KG1 (cell line): ENCODE measurements at places on chromosomes 7 and 10.

DNA sequence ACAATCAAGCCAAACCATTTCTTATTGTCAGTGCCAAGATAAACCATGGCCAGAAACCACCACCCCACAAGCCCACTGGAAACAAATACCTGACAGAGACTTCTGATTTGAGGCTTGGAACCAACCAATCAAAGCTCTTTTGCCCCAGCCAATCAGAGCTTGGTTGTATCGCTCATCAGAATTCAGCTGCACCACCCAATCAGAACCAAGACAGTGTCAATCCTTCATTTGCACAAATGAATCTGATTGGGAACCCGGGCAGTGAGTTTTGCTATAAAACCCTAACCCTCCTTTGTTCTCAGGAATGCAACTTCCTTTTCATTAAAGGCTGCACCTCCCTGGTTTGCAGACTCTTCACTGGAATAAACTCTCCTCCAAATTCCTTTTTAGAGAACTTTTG is 87.4 kb downstream of the ELAPOR2 start:
- no peak for DNase-seq

DNA sequence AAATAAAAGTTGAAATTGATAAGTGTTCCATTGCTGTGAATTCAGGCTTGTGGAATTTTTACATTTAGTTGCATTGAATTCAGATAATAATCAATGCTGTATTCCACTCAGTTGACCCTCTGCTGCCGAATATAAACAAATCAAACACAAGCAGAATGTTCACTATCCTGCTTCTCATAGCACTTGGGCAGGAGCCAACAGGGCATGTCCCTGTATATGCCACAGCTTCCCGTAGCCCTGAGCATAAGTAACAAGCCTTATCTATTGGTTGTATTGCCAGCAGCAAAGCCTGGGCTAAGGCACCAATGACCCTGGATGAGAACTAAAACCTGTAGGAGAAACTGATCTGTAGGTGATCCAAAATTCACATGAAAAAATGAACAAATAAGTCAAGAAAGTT is 145.9 kb downstream of the ARHGAP12 start:
- no peak for DNase-seq

GRCh38 chr7:128347647-128348097 is 4.0 kb upstream of the RBM28 start:
- DNase-seq = no peak

DNA sequence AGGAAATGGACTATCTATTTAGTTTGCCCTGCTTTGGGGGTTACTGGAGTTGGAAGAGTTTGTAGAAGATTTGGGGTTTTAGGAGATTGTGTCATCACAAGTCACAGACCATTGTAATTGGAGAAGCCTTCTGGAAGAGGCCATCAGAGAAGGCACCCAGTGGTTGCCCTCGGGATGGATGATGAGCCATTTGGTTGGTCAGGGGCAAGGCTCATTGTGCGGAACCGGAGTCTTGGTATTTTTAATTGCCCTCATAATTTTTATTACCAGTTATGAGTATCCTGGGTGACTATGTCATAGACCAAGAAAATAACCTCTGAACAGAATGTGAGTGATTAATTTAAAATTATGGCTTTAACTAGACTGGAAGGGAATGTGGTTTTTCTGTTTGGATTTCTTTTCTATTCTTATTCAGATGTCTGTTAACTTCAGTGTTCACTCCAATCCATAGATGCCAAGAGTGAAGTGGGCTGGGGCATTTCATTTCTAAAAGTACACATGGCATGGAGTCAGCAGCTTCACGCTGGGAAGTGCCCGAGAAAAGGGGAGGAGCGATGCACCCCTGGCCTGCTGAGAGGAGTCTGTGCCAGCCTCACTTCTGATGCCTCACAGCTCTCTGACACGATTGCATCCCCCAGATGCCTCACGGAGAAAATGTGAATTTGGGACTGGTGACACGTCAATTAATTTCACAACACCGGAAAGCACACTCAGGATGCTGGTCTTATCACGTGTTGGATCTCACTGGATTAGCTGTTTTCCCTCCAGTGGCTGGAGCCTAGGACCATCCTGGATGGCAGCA is 225.6 kb upstream of the IGFBP3 start:
- DNase-seq = no peak

DNA sequence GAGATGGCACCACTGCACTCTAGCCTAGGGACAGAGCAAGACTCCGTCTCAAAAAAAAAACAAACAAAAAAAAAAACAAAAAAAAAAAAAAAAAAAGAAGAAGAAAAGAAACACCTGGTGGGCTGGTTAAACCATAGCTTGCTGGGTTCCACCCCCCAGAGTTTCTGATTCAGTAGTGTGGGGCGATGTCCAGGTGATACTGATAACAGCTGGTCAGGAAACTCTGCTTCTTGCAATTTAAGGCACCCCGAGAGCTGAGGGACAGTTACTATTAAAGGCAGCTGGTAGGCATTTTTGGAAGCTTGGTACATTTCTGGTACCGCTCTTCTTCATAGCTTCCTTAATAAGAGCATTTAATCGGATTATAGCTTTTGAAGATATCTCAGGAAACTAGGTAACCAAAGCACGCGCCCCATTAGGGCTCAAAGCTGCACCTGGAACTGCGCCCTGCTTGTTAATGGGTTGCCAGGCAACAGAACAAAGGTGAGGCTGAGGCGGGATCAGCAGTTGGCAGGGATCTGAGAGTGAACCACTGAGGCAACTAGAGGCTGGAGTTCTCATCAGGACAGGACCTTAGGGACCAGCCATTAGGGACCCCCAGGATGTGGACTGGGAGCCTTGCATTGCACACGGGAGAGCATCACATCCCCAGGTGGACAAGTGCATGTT is 6.5 kb upstream of the SDK1 start:
- DNase-seq = no peak

DNA sequence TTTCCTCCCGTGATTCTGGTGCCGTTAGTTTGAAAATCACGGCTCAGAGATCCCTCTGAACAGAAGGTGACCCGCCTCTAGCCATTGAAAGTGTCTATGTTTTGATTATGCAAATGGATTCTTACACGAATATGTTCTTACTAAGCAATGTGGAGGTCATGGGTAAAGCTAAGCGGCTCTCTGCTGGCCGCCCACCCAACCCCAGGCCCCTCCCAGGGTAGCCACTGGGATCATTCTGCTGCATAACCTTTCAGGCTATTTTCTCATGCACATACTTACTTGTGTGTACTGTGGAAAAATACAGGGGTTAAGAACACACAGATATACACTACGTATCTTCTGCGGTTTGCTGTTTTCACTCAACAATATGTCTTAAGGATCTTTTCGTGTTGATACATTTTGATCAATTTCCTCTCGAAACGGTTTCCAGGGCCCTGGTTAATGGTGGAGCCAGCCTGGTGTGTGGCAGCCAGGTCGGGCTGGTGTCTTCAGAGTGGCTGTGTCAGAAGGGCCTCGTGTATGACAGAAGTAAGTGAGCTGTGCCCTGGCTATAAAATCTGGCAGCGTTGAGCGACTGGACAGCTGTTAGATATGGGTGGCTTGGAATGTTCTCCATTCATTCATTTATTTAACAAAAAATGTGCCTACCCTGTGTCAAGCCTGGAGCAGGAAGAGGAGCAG is 29.9 kb downstream of the ZNF783 start:
- no peak for DNase-seq

- DNase-seq = no peak
These were observed 37.4 kb upstream of the KDM7A start for GRCh38 chr7:140214075-140214684.

DNA sequence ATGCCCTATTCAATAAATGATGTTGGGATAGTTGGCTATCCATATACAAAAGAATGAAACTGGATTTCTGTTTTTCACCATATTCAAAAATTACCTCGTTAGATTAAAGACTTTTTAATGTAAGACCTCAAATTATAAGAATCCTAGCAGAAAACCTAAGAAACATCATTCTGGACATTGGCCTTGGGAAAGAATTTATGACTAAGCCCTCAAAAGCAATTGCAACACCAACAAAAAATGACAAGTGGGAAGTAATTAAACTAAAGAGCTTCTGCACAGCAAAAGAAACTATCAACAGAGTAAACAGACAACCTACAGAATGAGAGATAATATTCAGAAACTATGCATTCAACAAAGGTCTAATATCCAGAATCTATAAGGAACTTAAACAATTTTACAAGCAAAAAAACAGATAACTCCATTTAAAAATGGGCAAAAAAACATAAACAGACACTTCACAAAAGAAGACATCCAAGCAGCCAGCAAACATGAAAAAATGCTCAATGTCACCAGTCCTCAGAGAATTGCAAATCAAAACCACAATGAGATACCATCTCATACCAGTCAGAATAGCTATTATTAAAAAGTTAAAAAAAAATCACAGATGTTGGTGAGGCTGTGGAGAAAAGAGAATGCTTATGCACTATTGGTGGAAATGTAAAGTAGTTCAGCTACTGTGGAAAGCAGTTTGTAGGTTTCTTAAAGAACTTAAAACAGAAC is 309.8 kb downstream of the AHR start:
- no peak for DNase-seq

GRCh38 chr10:132359305-132360040 is 27.5 kb downstream of the LRRC27 start:
- no peak for DNase-seq

- no peak for DNase-seq
These were observed 77.8 kb upstream of the FAM133B start for GRCh38 chr7:92667816-92668535.

- no peak for DNase-seq
These were observed 423.4 kb downstream of the DNAJB6 start for GRCh38 chr7:157760004-157760730.

DNA sequence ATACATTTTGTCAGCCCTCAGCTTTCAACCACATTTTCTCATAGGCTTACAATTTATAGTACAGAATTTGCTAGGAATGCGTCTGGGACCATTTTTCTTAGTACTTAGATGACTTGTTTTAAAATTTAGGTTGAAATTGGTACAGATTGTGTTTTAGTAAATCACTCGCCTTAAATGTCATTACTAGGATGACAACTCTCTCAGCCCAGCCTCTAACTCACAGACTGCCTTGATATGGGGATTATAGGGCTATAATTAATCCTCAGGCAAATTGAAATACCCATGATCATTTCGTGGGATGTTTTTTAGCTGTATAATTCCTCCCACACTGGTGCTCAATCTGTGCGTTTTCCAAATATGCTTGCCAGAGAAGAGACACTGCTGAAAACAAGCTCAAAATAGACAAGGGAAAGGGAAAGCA is 299.7 kb upstream of the AKR1E2 start:
- DNase-seq = no peak

DNA sequence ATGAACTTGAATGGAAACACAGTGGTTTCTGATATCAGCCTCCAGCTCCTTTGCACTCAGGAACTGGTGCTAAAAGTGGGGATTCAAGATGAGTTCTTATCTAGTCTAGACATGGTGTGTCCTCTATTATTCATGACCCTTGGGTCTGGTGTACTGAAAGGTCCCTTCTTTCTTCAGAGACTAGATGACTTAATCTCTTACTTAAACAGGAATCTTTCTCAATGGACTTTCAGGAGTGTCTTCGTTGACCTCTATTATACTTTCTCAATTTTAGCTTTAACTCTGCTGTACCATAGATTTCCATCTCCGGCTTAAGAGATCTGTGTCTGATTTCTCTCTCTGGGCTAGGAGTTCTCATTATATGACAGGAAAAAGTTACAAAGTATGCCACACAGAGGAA is 83.5 kb upstream of the INHBA start:
- DNase-seq = no peak

GRCh38 chr7:158083526-158084310 is 503.9 kb downstream of the PTPRN2 start:
- DNase-seq = no peak

DNA sequence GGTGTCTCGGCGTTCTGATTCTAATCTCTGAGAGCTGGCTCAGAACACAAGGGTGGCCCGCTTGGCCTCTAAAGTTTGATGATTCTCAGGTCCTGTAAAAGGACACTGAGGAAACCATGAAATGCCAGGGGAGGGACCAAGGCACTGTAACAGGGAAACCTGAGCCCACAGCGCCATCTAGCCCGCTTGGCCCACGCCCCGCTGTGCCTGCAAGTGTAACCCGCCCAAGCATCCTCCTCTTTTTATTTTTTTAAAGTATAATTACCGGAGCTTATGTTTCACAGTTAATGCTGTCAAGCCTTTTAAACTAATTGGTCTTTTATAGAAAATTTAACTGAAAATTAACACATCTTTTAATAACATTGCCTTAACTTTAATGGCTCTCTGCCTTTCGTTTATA is 734.7 kb downstream of the KCNMA1 start:
- DNase-seq = no peak

DNA sequence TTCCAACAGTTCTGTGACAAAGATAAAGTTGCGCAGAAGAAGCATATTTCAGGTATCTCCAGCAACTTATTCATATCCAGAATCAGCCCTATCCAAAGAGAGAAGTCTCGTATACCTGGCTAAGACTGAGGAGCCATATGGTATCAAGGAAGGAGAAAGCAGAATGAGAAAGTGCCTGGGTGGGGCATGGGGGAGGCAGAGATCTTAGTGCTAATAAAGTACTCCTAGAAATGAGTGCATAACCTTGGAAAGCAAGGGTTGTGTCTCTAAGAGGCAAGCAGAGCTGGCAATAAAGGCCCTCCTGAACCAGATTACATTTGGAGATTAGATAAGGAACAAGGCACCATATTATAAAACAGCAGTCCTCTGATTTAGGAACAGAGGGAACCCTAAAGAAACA is 12.7 kb downstream of the TASOR2 start:
- DNase-seq = no peak

DNA sequence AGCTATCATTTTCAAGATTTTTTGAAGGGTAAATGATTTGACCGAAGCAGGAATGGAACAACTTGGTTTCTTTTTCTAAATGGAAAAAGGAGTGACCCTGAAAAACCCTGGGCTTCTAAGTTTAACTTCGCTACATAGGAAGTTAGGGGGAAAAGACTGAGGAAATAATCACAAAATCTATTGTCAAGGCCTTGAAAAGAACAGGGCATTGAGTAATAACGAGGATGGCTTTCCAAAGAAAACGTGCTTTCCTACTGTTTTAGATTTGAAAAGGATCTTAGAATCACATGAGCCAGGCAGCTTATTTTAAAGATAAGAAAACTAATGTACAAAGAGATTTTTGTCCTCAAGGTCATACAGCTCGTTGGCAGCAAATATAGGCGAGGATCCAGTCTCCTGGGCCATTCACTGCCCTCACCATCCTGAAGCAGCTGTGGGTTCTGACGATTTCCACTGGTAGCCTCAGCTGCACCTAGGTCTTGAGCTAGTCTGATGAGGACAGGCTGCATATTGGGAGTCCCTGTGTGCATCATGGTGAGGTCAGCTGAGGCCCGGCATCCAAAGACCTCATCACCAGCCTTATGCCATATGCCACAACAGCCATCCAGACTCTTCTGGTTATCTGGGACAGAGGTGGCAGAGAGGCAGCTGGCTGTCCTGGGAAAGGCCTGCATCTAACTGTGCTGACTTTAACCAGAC is 384.7 kb upstream of the NRP1 start:
- DNase-seq = no peak

DNA sequence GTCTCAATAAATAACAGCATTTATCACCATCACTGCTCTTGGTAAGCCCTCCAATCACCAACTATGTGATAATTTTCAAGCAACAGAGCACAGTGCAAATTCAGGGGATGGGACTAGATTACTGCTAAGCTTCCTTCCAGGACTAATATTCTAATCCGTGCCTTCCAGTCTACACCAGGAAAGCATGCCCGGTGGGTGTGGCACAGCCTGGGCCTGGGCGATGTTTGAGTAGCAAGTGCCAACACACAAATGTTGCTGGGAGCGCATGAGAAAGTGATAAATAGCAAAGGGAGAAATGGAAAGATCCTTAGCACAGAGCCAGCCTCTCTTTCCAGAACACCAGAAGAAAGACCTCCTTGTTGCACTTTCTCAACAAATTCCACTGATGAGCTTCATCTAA is 13.5 kb upstream of the TM9SF3 start:
- DNase-seq = no peak

GRCh38 chr10:6283655-6284054 is 80.9 kb downstream of the PFKFB3 start:
- no peak for DNase-seq

- no peak for DNase-seq
These were observed 31.4 kb upstream of the FAM133B start for GRCh38 chr7:92621561-92622023.
